Vagina (tissue), 2 donors: ENCODE measurements at places on chromosomes 7 and 10.

- H3K4me1 ChIP-seq, result peaks cover 5% of the 10 kb centered on the region
- H3K27ac ChIP-seq, result no peak overlapping the region
- no peaks in the 10 kb centered on the region for H3K27me3 ChIP-seq
- H3K36me3 ChIP-seq, result no peaks in the 10 kb centered on the region
These were observed 83.6 kb downstream of the CFAP58 start for GRCh38 chr10:104437226-104437625.

DNA sequence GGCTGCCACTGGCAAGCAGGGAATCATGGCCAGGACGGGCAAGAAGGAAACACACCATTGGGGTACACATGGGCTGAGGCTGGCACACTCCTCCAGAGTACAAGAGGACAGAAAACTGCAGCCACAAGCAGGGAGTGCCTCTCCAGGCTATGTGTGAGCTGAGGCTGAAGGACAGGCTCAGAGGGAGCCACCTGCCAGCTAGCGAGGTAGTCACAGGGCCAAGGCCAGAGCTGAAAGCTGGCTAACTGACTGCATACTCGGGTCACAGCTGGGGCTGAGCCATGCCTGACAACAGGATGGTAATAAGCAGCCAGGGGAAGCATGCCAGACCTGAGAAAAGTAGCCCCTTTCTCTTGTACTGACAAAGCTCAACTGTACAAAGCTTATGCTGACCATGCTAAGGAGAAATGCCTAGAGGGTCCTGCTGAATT is 52.0 kb downstream of the KIF5B start:
- DNase-seq, result no peak
- no peaks in the 10 kb centered on the region for H3K4me1 ChIP-seq
- no peak overlapping the region for H3K4me3 ChIP-seq
- no peaks in the 10 kb centered on the region for H3K36me3 ChIP-seq
- no peaks in the 10 kb centered on the region for H3K27me3 ChIP-seq

DNA sequence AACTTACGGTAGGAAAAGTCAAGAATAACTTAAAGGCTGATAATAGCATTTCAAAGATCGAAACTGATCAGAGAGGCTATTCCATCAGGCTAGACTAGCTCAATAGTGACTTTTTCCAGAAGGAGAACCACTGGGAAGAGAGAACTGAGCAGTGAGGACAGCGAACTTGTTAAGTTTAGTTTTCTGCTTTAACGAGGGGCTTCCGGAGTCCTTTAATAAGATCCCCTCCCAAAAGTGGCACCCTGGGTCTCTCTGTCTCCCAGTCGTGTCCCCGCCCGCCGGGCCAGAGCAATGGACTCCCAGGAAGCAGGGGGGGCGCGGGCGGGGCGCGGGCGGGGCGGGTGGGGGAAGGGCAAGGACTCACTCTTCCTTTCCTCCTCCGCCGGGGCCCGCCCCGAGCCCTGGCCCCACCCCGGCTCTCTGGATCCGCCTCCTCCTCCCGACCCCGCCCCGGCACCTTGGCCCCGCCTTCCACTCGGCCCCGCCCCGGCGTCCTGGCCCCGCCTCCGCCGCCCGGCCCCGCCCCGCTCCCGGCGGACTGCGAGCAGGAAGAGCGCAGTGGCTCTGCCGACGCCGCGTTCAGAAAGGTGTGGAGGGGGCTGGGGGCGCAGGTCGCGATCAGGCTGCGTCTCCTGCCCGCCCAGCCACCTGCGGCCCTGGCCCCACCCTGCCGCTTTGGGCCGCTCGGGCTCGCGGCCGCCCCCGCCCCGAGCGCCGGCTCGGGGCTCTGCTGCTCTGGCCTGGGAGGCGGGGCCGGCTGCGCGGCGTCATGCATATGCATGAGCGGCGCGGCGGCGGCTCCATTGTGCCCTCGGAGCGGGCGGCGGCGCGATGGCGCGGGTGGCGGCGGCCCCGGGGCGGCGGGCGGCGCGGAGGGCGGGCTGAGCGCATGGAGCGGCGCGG is at the start of gene ZMIZ2:
Gene ZMIZ2, plus strand, starts transcription at position 803 of the 903 bp plus-strand sequence. CDS start 7,403 bp downstream, outside the sequence.
- no peak for DNase-seq
- no peaks in the 10 kb centered on the region for H3K36me3 ChIP-seq
- H3K27me3 ChIP-seq, result no peaks in the 10 kb centered on the region
- H3K4me3 ChIP-seq, result peak within 1 kb of the TSS; percentile 79
- H3K4me1 ChIP-seq, result peaks cover 35% of the 10 kb centered on the region

- no peak for DNase-seq
- no peak overlapping the region for H3K27ac ChIP-seq
- no peaks in the 10 kb centered on the region for H3K27me3 ChIP-seq
- H3K4me3 ChIP-seq, result no peak overlapping the region
- no peaks in the 10 kb centered on the region for H3K4me1 ChIP-seq
These were observed 203.0 kb downstream of the SORCS3 start for GRCh38 chr10:104844073-104844472.

DNA sequence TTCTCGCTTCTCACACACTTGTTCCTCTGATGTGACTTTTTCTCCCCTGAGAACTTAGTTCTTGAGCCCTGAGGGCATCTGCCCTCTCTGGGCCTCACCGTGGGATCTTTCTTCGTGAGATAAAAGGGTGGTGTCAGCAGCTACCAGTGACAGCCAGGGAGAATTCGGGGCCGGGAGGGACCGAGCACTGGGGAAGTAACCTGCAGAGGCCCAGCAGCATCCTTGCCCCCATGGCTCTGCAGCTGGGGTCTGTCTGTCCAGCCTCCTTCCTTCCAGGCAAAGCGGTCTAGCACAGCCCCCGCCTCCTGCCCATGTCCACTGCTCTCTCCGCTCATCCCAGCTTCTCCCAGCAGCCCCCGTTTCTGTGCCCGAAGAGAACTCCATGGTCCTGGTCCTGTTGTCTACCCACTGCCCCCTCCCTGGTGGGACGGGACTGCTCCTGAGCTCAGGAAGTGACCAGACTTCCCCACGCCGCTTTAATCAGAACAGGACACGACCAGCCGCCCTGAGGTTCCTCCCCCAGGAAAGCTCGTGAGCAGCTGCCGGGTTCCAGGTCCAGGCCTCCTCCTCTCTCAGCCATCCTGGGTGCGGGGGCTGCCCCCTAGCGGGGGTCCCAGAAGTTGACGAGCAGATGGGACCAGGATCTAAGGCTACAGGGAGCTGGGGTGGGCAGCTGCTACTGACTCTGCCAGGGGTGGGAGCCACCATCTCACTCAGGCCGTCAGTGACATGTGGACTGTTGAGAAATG is 187.5 kb downstream of the WDR37 start:
- no peak overlapping the region for H3K4me3 ChIP-seq
- H3K27ac ChIP-seq, result no peak overlapping the region
- no peaks in the 10 kb centered on the region for H3K36me3 ChIP-seq

DNA sequence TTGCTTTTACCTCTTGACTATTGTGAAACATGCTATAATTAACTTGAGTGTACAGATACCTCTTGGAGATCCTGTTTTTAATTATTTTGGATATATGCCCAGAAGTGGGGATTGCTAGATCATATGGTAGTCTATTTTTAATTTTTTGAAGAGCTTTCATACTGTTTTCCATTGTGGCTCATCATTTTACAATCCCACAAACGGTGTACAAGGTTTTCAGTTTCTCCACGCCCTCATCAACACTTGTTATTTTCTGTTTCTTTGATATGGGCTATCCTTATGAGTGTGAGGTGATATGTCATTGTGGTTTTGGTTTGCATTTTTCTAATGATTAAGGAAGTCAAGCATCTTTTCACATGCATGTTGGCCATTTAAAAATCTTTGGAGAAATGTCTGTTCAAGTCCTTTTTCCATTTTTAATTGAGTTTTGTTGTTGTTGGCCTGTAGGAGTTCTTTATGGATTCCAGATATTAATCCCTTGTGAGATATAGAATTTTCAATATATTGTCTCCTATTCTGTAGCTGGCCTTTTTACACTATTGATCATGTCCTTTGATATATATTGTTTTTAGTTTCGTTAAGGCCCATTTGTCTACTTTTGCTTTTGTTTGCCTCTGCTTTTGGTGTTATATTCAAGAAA is 7.5 kb downstream of the AGK start:
- H3K36me3 ChIP-seq, result peaks cover 13% of the 10 kb centered on the region
- no peak overlapping the region for H3K27ac ChIP-seq
- H3K4me1 ChIP-seq, result no peaks in the 10 kb centered on the region

DNA sequence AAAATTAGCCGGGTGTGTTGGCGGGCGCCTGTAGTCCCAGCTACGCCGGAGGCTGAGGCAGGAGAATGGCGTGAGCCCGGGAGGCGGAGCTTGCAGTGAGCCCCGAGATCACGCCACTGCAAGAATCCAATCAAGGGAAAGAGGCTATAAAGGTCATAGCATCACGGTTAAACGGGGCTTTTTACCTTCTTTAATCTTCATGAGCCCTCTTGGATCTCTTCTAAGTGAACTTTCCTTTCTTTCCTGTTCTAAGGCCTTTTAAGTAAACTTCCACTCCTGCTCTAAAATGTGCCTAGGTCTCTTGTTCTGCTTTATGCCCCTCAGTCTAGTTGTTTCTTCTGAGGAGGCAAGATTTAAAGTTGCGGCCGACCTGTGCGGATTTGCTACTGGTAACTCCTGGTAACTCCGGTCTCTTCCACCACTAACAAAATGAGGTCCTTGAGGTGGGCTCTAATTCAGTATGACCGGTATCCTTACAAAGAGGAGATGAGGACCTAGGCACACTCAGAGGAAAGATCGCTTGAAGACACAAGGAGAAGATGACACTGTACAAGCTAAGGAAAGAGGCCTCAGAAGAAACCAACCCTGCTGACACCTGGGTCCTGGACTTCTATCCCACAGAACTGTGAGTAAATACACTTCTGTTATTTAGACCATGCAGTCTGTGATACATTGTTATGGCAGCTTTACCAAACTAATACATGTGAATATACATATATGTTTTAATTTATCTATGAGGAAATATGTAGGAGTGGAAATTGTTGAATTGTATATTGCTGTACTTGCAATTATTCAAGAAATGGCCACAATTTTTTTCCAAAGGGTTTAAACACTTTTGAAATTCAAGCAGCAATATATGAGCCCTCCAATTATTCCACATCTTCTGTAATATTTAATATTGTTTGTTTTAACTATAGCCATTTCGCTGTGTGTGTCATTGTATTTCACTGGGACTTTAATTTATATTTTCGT is 331.5 kb upstream of the CNTNAP2 start:
- no peaks in the 10 kb centered on the region for H3K36me3 ChIP-seq
- no peaks in the 10 kb centered on the region for H3K4me1 ChIP-seq
- DNase-seq, result no peak
- H3K4me3 ChIP-seq, result no peak overlapping the region
- no peak overlapping the region for H3K27ac ChIP-seq

- DNase-seq, result no peak
- no peak overlapping the region for H3K27ac ChIP-seq
- no peaks in the 10 kb centered on the region for H3K36me3 ChIP-seq
- no peaks in the 10 kb centered on the region for H3K4me1 ChIP-seq
- no peaks in the 10 kb centered on the region for H3K27me3 ChIP-seq
These were observed 176.5 kb upstream of the VWC2 start for GRCh38 chr7:49596701-49597491.

- no peak overlapping the region for H3K27ac ChIP-seq
- H3K27me3 ChIP-seq, result no peaks in the 10 kb centered on the region
- DNase-seq, result no peak
- H3K4me1 ChIP-seq, result peaks cover 19% of the 10 kb centered on the region
These were observed 98.5 kb downstream of the HIP1 start for GRCh38 chr7:75640201-75640600.

GRCh38 chr10:121949049-121949448 is 21.2 kb upstream of the ATE1 start:
- H3K27ac ChIP-seq, result no peak overlapping the region
- no peaks in the 10 kb centered on the region for H3K4me1 ChIP-seq
- no peaks in the 10 kb centered on the region for H3K36me3 ChIP-seq
- no peaks in the 10 kb centered on the region for H3K27me3 ChIP-seq
- no peak for DNase-seq

DNA sequence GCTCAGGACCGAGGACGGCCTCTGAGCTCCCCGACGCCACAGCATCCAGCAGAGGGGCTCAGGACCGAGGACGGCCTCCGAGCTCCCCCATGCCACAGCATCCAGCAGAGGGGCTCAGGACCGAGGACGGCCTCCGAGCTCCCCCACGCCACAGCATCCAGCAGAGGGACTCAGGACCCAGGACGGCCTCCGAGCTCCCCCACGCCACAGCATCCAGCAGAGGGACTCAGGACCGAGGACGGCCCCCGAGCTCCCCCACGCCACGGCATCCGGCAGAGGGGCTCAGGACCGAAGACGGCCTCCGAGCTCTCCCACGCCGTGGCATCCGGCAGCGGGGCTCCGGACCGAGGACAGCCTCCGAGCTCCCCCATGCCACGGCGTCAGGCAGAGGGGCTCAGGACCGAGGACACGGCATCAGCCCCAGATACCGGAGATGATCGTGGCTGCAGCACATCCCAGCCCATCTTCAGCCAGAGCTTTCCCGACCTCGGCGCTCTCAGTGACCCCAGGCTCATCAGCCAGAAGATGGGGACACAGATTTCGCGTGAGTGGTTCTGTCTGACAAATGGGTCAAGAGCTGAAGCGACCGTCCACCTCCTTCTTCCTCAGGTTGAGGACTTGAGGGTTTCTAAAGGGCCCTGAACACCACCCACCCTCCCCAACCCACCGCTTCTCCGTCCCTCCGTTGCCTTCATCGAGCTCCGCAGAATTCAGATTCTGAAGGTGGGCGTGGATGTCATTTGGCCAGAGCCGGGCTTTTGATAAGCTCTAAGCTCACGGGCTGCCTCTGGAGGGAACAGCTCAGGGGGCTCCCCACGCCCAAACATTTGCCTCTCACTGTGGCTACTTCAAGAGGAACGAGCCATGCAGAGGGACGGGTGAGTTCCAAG is 55.8 kb upstream of the DNAAF5 start:
- no peak for DNase-seq
- no peaks in the 10 kb centered on the region for H3K36me3 ChIP-seq
- H3K27ac ChIP-seq, result no peak overlapping the region

- H3K36me3 ChIP-seq, result no peaks in the 10 kb centered on the region
- no peaks in the 10 kb centered on the region for H3K4me1 ChIP-seq
- H3K4me3 ChIP-seq, result no peak overlapping the region
- DNase-seq, result no peak
- no peak overlapping the region for H3K27ac ChIP-seq
These were observed 379.2 kb upstream of the GHITM start for GRCh38 chr10:83760142-83760541.

GRCh38 chr7:87505122-87505521 is 29.6 kb upstream of the ABCB4 start:
- H3K27me3 ChIP-seq, result no peaks in the 10 kb centered on the region
- no peak overlapping the region for H3K4me3 ChIP-seq
- no peak overlapping the region for H3K27ac ChIP-seq
- no peaks in the 10 kb centered on the region for H3K36me3 ChIP-seq
- no peaks in the 10 kb centered on the region for H3K4me1 ChIP-seq

GRCh38 chr7:38574086-38574485 is 57.1 kb downstream of the AMPH start:
- no peak overlapping the region for H3K4me3 ChIP-seq
- no peak overlapping the region for H3K27ac ChIP-seq
- no peak for DNase-seq
- H3K36me3 ChIP-seq, result no peaks in the 10 kb centered on the region
- no peaks in the 10 kb centered on the region for H3K4me1 ChIP-seq

GRCh38 chr10:43623351-43623750 is 17.1 kb downstream of the ZNF485 start:
- H3K27me3 ChIP-seq, result no peaks in the 10 kb centered on the region
- no peak overlapping the region for H3K4me3 ChIP-seq
- DNase-seq, result no peak
- peaks cover 6% of the 10 kb centered on the region for H3K4me1 ChIP-seq
- no peak overlapping the region for H3K27ac ChIP-seq
- H3K36me3 ChIP-seq, result no peaks in the 10 kb centered on the region

GRCh38 chr10:53396876-53397275 is 624.3 kb upstream of the MBL2 start:
- H3K36me3 ChIP-seq, result no peaks in the 10 kb centered on the region
- H3K27ac ChIP-seq, result no peak overlapping the region
- no peak for DNase-seq
- H3K4me3 ChIP-seq, result no peak overlapping the region
- H3K27me3 ChIP-seq, result no peaks in the 10 kb centered on the region
